CD4-positive, alpha-beta T cell treated with Interleukin-4 for 1 hour (primary cell): ENCODE measurements at places on chromosomes 1 and 21.
A peak's percentile ranks its signal among the peaks of the same experiment; 100 is the strongest.

GRCh38 chr21:39976800-39977199 is 109.6 kb downstream of the PCP4 start:
- DNase-seq: no peak

- DNase-seq: no peak
These were observed 78.9 kb downstream of the UBE2U start for GRCh38 chr1:64282351-64282750.

DNA sequence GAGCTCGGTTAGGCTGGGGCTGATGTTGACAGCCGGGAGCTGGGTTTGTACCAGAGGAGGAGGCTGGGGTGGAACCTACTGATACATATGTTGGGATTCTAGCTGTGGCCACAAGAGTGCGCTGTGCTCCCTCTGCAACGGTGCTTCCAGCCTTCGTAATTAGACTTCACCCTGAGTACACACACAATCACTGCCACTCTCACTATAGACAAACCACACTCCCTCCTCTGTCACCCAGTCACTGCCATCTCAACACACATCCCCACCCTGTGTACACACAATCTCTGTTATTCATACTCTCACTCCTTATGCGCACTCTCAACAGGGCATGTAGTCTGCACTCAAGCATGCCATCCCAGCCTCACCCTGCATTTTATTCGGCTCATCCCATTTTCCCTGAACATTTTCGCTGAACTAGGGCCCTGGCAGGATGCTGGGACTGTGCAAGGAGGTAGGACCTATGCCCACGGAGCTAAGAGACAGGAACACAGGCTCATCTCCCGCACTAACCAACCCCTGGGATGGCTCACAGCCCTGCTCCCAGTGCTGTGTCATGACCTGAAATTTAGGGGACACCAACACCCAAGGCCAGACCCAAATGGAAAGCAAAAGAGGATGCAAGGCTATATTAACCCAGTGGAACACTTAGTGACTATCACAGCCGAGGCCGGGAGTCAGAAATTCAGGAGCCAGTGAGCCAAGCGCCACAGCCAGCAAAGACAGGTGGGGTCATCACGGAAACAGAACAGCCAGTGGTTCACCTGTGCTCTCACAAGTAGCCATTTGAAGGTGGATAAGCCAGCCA is 5.7 kb downstream of the GJB3 start:
- DNase-seq: peak; percentile 61

DNA sequence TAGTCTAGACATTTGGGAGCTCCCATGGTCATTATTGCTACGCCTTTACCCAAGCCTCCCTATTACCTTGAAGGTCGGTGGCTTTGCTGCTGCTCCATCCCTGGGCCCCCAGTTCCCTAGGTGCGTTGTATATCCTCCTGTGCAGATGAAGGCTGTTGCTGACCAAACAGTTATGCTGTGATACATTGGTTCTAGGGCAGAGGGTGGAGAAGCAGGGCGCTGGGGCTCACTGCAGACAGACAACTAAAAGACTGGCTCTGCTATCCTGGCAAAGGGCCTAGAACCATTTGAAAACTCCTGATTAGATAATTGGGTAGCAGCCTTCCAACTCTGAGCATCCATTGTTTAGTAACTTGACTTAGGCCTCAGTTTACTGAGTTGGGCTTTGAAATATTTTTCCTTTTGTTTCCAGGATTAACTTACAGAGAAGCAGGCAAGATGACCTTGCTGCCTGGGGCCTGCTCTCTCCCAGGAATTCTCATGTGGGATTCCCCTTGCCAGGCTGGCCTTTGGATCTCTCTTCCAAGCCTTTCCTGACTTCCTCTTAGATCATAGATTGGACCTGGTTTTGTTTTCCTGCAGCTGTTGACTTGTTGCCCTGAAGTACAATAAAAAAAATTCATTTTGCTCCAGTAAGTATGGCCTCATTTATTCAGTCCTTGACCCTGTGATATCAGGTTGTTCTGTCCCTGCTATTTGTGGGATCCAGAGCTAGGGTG is 15.5 kb downstream of the CHI3L2 start:
- no peak for DNase-seq

DNA sequence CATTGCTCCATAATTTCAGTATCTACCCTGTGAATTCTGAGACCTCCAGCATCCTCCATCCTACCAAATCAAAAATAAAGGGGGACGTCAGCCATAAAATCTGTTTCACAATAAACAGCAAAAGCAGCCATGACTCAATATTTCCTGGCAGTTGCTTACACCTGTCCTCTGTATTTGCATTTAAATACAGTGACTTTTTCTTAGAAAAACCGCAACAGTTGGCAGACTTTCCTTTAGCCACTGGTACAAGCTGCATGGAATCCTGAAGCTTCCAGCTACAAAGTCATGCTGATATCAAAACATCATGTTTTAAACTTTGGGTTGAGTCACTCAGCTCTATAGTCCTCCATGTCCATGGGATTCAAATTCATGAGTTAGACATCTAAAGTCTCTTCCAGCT is 278.0 kb upstream of the KAZN start:
- no peak for DNase-seq

DNA sequence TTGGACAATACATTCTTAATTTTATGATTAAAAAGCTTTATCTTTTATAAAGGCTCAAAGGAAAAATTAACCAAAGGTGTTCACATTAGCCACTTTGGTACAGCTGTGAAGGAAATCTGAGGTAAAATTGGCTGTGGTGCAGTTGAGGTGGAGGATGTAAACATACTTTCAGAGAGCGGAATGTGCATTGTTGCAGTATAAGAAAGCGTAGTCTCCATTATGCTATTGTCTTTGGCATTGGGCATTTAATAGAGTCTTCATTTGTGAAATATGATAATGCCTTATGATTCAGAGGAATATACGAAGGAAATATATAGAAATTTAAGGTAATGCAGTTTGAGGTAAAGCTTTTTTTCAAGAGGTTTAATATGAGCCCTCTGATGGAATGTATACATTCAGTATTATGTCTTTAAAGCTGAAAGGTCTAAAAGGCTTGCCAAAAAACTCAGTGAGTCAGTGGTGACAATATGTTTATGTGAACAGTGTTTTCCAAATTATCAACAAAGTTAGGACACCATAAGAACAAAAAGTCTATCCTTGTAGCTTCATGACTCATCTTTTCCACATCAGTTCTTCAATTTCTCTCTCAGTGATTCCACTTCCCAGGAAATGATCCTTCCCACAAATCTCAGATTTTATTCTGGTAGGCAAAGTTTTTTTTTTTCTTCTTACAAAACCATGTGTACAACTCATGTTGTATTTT is 26.9 kb upstream of the DDR2 start:
- DNase-seq: no peak

GRCh38 chr1:72282271-72283021 is at the start of gene NEGR1:
Gene NEGR1, minus strand, starts transcription at chr1:72282539.
- DNase-seq: peak; percentile 75

DNA sequence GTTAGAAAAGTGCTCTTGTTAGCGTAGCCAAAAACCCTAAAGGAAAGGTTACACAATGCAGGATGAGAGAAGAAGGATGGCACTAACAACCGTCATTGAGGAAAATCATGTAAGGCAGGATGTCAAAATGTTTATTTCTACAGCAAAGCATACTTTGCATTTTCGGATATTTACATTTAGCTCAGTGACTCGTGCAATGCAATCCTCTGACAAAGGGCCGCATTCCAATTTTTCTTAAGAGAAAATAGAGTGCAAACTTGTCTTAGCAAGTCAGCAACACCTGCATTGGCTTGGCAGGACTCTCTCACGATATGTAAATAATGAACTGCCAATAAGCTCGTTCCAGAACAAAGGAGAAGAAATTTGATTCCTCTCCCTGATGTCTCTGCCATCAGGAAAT is 33.3 kb downstream of the TIAM1 start:
- DNase-seq: no peak

DNA sequence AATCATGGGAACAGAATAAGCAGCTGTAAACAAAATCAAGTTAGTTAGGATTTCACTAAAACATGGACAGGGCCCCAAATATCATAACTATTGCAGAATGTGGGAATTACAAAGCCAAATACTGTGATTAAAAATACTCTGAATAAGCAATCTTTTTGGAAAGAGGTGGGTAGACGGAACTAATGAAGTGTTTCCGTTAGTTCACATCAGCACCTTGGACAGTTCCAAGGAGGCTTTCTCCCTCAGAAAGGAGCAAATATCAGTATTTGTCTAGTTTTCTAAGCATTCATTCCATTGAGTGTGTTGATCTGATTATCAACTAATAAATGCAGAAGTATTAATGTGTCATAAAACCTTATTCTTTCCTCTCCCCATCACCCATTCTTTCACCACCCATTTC is 97.4 kb downstream of the FAM78B start:
- no peak for DNase-seq

DNA sequence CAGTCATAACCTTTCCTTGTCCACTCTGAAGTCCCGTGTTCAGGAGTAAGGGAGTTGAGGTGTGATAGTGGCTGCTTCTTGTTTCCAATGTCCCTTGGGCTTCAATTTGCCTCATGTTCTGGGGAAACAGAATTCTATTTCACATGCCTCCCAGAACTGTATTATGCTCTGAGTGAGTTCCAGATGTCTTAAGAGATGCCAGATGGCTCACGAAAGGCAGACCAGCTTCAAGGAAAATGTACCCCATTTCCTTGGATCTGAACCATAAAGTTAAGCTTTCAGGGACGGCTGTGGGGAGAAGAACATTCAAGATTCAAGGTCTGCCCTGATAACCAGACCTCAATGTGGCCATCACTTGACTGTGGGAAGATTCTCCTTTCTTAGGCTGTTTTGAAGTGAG is 42.4 kb downstream of the C1orf87 start:
- DNase-seq: no peak

GRCh38 chr1:94258873-94259331 is 21.5 kb upstream of the ARHGAP29 start:
- DNase-seq: no peak

DNA sequence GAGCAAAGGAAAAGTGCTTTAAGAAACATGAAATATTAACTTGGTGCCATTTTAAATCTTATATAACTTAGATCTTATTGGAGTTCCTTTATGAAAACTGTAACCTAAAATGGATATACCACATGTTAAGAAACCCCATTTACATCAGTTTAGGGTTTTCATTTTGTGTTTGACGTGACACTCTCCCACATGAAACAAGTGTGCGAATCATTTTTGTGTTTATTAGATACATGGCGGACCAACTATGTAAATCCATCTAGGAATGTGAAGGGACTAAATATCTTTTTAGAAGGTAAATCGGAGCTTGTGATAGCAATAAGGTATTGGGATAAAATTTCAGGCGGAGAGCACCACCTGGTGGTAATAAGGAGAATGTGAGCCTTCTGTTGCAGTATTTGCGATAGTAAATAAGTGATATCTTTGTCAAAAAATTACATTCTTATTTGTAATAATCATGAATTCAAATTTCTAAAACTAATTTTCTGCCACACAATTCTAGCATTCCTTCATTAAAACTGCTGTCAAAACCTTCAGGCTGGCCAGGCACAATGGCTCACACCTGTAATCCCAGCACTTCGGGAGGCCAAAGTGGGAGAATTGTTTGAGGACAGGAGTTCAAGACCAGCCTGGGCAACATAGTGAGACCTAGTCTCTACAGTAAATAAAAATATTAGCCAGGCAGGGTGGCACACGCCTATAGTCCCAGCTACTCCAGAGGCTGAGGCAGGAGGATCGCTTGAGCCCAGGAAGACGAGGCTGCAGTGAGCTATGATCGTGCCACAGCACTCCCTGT is 31.3 kb downstream of the SMAP2 start:
- DNase-seq: peak; percentile 78

DNA sequence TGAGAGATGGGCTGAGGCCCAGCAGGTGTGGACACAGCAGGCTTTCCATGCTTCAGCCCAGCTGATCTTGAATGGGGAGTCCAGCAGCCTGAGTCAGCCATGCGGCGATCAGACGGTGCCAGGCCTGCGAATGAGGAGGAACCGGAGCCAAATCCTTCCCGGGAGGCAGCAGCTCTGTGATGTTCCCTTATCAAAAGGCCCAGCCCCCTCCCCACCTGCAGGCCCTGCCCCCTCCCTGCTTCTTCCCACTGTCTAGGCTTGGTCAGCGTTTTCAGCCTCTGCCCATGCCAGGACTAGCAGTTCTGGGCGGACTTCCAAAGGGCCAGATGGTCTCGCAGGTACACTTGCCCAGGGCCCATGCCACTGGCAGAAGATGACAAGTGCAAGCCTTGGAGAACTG is 253.8 kb downstream of the KAZN start:
- DNase-seq: no peak

DNA sequence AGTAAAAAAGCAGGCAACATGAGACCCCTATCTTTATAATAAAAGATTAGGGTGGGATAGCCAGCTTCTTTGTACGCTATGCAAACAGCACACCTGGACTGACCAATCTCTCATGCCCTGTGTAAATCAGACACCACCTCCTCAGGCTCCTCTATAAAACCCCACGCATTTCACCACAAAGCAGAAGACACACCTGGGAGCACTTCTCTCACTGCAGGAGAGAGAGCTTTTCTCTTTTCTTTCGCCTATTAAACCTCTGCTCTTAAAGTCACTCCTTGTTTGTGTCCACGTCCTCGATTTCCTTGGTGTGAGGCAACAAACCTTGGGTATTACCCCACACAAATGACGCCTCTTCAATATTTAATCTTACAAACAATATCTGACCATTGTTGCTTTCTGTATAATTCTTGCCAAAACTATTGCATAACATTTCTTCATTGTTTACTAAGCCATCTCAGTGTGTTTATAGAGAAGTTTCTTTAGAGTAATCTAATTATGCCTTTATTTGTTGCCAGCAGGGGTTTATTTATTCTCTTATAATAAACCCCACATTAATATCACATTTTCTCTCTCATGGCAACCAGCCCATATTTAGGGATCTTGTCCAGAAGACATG is 31.6 kb upstream of the NUF2 start:
- no peak for DNase-seq

DNA sequence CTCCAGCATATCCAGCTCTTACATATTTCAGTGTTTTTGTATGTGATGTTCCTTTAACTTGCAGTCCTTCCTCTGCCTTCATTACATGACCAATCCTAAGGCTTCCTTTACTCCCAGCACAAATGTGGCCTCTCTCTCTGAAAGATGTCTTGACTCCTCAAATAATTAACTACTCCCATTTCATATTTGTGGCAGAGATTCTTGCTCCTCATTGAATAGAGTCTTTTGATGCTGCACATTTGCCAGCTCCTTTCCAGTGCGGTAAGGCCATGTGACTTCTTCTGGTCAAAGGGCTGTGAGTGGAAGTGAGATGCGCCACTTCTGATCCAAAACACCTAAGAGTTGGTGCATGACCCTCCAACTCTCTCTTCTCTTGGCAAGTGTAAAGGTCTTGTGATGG is 19.1 kb upstream of the LAMC1 start:
- DNase-seq: no peak

- no peak for DNase-seq
These were observed 89.8 kb downstream of the AJAP1 start for GRCh38 chr1:4743978-4744750.
